ENCODE measurements at places on chromosomes 16 and 17. TPM values are rescaled to one million over a fixed set of nuclear protein-coding genes. Genes with fewer than 3 reads are reported as not detected.

DNA sequence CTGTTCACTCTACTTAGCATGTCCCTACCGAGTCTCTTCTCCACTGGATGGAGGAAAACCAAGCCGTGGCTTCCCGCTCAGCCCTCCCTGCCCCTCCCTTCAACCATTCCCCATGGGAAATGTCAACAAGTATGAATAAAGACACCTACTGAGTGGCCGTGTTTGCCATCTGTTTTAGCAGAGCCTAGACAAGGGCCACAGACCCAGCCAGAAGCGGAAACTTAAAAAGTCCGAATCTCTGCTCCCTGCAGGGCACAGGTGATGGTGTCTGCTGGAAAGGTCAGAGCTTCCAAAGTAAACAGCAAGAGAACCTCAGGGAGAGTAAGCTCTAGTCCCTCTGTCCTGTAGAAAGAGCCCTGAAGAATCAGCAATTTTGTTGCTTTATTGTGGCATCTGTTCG is 2.8 kb upstream of the LPCAT2 start:
- H3K27ac ChIP-seq = no peak overlapping the region
- no peaks in the 10 kb centered on the region for H3K27me3 ChIP-seq
- no peak overlapping the region for H3K4me3 ChIP-seq
- peaks cover 44% of the 10 kb centered on the region for H3K4me1 ChIP-seq
- DNase-seq = no peak

DNA sequence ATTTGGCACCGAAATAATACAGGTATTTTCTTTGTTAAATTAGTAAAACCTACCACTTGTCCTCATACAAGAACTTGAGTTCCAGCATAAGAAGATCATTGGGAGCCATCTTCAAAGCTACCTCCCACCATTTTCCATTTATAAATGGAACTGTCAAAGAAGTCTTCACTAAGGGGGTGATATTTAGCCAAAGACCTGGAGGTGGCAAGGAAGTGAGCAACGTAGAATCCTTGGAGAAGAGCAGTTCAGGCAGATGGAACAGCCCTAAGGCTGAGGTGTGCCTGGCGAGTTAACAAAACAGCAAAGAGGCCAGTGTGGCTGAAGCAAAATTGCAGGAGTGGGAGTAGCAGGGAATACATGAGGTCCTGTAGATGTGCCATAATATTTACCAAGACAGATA is 1.8 kb downstream of the KCNJ16 start:
- peaks cover 30% of the 10 kb centered on the region for H3K4me1 ChIP-seq
- H3K27ac ChIP-seq = no peak overlapping the region
- no peak overlapping the region for H3K4me3 ChIP-seq
- no peaks in the 10 kb centered on the region for H3K27me3 ChIP-seq
- H3K36me3 ChIP-seq = no peaks in the 10 kb centered on the region
- DNase-seq = no peak

DNA sequence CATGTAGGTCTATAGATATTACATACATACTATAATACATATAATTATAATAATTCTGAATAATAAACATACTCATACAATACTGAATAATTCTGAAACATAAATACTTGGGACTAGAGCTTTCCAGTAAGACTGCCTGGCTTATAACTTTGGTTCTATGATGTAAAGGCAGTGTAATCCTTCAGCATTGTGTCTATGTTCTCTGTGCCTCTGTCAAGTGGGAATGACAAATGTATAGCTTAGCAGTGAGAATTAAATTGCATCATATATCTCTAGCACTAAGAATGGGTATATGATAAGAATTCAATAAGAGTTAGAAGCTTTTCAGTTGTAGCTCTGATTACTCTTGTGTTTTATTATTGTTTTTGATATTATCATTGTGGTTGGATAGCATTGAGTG is 1469.3 kb downstream of the CDH8 start:
- H3K27ac ChIP-seq = no peak overlapping the region
- no peak overlapping the region for H3K4me3 ChIP-seq
- DNase-seq = no peak
- no peaks in the 10 kb centered on the region for H3K36me3 ChIP-seq
- peaks cover 1% of the 10 kb centered on the region for H3K27me3 ChIP-seq

GRCh38 chr17:179781-180380 is 1.6 kb downstream of the DOC2B start:
- no peaks in the 10 kb centered on the region for H3K36me3 ChIP-seq
- H3K27me3 ChIP-seq = peaks cover 40% of the 10 kb centered on the region
- peaks cover 6% of the 10 kb centered on the region for H3K4me1 ChIP-seq
- no peak overlapping the region for H3K4me3 ChIP-seq

DNA sequence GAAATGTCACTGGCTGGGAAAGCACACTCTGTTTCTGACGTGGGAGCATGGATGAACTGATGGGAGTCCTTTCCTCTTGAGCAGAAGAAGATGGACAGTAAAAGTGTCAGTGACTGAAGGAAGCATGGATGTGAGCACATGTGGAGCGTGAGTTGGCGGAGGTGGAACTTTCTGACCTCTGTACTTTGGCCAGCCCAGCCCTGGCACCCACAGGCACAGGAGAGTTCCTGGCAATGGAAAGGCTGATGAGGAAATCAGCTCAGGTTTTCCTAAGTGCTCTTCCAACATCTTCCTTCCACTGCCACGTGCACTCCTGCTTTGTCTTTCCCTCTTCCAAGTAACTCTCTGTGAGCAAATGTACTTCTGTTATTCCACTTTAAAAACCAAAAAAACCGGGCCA is 276.8 kb downstream of the NTN1 start:
- H3K4me3 ChIP-seq = no peak overlapping the region
- H3K27me3 ChIP-seq = no peaks in the 10 kb centered on the region
- H3K4me1 ChIP-seq = no peaks in the 10 kb centered on the region
- no peaks in the 10 kb centered on the region for H3K36me3 ChIP-seq
- H3K27ac ChIP-seq = no peak overlapping the region

DNA sequence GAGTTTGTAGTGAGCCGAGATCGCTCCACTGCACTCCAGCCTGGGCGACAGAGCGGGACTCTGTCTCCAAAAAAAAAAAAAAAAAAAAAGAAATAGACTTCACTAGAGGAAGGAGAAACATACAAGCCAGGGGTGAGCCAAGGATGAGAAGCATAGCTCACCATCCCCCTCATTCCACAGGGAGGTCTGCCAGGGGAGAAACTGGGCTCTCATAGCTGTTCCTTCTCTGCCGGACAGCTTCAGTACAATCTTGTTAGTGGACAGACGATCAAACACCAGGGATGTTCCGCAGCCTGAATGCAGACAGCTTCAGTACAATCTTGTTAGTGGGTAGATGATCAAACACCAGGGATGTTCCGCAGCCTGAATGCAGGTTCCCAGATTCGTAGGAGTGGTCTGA is 509.6 kb downstream of the CDH13 start:
- no peak overlapping the region for H3K4me3 ChIP-seq
- H3K27ac ChIP-seq = no peak overlapping the region
- no peaks in the 10 kb centered on the region for H3K27me3 ChIP-seq
- DNase-seq = no peak
- peaks cover 12% of the 10 kb centered on the region for H3K4me1 ChIP-seq

DNA sequence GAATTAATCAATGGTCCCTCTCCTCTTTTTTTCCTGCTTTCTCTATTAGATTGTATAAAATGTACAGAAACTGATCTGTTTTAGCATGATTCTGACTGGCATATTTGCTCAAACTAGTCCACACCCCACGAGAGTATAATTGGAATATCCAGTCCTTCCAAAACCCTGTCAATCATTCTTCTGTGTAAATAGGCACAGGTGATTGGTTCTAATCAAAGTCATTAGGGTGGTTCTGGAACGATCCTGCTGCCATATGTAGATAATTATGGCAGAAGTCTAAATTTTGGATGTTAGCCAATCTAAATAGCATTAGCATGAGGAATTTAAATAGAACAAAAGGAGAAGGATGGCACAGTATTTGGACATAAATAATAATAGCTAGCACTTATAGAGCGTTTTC is 165.7 kb downstream of the SHISA6 start:
- H3K36me3 ChIP-seq = no peaks in the 10 kb centered on the region
- no peak overlapping the region for H3K27ac ChIP-seq
- H3K4me1 ChIP-seq = peaks cover 12% of the 10 kb centered on the region
- no peaks in the 10 kb centered on the region for H3K27me3 ChIP-seq
- H3K4me3 ChIP-seq = no peak overlapping the region

DNA sequence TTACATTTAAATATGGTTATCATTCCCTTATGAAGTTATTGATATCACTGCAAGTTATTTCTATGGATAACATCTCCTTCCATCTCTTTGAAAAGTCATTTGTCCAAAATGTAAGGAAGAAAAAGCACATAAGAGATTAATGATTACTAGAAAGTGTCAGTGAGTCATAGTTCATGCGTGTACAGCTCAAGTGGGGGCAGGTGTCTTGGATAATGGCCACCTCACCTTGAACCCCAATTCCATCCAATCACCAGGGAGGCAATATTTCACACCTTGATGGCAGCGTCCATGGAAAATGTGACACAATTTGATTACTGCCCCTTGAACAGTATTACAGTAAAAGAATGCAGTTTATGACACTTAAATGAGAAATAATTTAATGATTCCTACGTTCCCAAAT is 358.3 kb upstream of the SOX9 start:
- DNase-seq = no peak
- H3K36me3 ChIP-seq = no peaks in the 10 kb centered on the region
- H3K27ac ChIP-seq = no peak overlapping the region
- H3K27me3 ChIP-seq = no peaks in the 10 kb centered on the region

GRCh38 chr17:41340494-41340893 is 10.1 kb downstream of the KRT33A start:
- no peak overlapping the region for H3K27ac ChIP-seq
- DNase-seq = no peak
- H3K4me1 ChIP-seq = no peaks in the 10 kb centered on the region
- H3K4me3 ChIP-seq = no peak overlapping the region

GRCh38 chr16:10151718-10152117 is 30.5 kb downstream of the GRIN2A start:
- H3K4me1 ChIP-seq = no peaks in the 10 kb centered on the region

DNA sequence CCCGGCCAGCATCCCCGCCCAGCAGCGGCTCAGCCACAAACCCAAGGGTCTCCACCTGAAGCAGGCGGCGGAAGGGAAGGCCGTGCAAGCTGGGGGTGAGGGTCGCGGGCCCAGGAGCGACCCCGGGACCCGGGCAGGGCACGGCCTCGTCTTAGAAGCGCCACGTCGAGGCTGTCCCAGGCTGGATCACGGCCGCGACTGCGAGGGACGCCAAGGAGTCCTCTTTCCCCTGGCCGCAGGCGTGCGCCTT is 538 bp upstream of the CCNF start:
- no peak for DNase-seq
- H3K27me3 ChIP-seq = no peaks in the 10 kb centered on the region
- peaks cover 4% of the 10 kb centered on the region for H3K36me3 ChIP-seq
- H3K27ac ChIP-seq = peak overlapping the region; percentile 54

DNA sequence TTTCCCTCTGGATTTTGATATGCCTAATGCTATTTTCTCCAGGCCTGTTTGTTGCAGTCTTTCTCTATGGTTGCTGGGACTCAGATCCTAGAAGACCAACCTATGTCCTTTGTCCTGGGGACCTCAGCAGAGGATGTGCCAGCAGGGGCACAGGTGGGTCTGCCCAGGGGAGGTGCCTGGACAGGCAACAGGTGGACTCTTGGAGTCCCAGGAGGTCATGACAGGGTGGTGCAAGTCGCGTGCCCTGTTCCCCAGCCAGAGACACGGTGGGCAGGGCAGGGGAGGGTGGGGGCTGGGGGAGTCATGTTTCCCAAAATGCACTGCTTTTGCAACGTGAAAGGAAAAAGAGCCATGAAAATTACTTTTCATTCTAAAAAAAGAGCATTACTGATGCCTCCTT is 26.3 kb upstream of the PLLP start:
- H3K4me1 ChIP-seq = peaks cover 21% of the 10 kb centered on the region
- no peak overlapping the region for H3K27ac ChIP-seq
- no peak overlapping the region for H3K4me3 ChIP-seq
- no peaks in the 10 kb centered on the region for H3K27me3 ChIP-seq
- no peaks in the 10 kb centered on the region for H3K36me3 ChIP-seq

GRCh38 chr16:77993111-77993985 is 29.0 kb upstream of the CLEC3A start:
- H3K27ac ChIP-seq = no peak overlapping the region
- DNase-seq = no peak
- no peaks in the 10 kb centered on the region for H3K4me1 ChIP-seq
- H3K36me3 ChIP-seq = no peaks in the 10 kb centered on the region
- no peak overlapping the region for H3K4me3 ChIP-seq

- H3K4me3 ChIP-seq = peak overlapping the region; percentile 82
- DNase-seq = peak; percentile 96
- H3K27me3 ChIP-seq = no peaks in the 10 kb centered on the region
- H3K36me3 ChIP-seq = peaks cover 3% of the 10 kb centered on the region
- peaks cover 85% of the 10 kb centered on the region for H3K4me1 ChIP-seq
These were observed 479 bp downstream of the ITGA3 start for GRCh38 chr17:50056217-50056960.

DNA sequence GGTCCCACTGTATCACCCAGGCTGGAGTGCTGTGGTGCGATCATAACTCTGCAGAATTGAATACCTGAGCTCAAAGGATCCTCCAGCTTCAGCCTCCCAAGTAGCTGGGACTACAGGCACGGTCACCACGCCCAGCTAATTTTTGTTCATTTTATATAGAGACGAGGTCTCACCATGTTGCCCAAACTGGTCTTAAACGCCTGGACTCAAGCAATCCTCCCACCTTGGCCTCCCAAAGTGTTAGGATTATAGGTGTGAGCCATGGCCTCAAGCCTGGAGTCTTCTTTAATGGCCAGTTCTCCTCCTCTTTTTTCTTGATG is 484 bp downstream of the CD300LB start:
- no peak overlapping the region for H3K4me3 ChIP-seq
- H3K27me3 ChIP-seq = peaks cover 36% of the 10 kb centered on the region

Gene SCARF1
- 0.51 TPM for total RNA-seq

Gene HSF4
- 15.7 TPM for total RNA-seq

Gene FGF11
- total RNA-seq = 6.0 TPM

Gene DLX4
- total RNA-seq = not detected

Gene TRIM37
- 38.7 TPM for total RNA-seq

Gene OR2C1
- not detected for total RNA-seq

Gene CD300E
- not detected for total RNA-seq

Gene TBC1D3I
- total RNA-seq = 0.60 TPM

Gene SHISA6
- total RNA-seq = not detected

Gene G6PC1
- total RNA-seq = not detected

Gene USP6
- 0.15 TPM for total RNA-seq

Gene ALOX15B
- total RNA-seq = not detected

Gene KRTAP1-5
- not detected for total RNA-seq

Data from chondrocyte (in vitro differentiated cells).